NCI-H2227 treated with DMSO at 0.1 percent for 48 hours (cell line): ENCODE measurements at places on chromosomes 3 and 15.

DNA sequence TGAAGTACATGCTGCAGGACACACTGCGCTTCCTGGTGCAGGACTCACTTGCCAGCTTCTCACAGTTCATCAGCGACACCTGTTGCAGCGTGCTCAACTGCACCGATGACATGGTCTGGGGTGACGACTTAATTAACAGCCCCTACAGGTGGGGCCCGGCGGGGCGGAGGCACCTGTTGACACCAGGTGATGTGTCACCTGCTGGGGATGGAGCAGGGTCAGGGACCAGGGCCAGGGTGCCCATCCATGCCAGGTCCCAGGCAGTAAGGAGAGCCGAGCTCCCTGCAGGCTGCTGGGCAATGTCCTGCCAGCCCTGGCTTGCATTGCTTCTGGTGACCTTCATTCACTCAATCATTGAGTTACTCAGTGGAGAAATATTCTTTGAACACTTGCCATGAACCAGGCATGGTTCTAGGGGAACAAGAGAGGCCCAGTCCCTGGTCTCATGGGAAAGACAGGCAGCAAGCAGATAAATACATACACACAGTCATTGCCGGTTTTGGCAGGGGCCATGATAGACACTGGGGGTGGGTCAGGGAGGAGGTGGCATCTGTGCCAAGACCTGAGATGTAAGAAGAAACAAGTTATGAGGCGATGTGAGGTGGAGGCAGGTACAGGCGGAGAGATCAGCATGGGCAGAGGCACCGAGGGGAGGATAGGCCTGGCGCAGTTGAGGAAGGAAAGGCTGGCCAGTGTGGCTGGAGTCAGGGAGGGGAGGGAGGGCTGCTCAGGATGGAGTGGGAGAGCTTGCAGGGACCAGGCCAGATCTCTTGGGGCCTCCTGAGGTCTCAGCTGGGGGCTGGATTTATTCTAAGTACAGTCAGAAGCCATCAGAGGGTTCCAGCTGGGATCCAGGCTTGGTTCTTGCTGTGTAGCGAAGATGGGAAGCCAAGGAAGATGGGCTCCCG lies 30.8 kb downstream of the DNAH1 start:
- DNase-seq: no peak

DNA sequence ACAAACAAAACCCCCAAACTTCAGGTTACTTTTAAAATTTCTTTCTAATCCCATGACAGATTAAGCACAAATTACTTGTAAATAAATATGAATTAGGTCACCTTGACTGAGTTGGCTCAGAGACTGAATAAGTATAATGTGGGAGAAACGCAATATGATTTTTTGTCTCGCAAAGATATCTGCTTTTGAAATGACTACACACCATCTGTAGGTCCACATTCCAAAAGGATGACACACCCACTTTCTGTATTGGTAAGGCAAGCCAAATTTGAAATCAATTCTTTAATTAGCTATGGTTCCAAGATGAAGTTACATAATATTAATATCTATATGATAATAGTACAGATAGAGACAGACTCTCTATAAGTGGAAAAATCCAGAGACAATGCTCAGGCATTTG lies 66.9 kb upstream of the CSPG5 start:
- no peak for DNase-seq

GRCh38 chr3:106530367-106530766 lies 661.6 kb upstream of the CBLB start:
- DNase-seq: no peak

- DNase-seq: peak; percentile 39
Observed at GRCh38 chr3:160225176-160226025, at the start of gene C3orf80. Gene C3orf80 (plus strand): TSS chr3:160225422. CDS start chr3:160225636, 214 bp downstream.

- peak; percentile 83 for DNase-seq
Observed at GRCh38 chr3:180594631-180595558, 7.1 kb upstream of the TTC14 start.

DNA sequence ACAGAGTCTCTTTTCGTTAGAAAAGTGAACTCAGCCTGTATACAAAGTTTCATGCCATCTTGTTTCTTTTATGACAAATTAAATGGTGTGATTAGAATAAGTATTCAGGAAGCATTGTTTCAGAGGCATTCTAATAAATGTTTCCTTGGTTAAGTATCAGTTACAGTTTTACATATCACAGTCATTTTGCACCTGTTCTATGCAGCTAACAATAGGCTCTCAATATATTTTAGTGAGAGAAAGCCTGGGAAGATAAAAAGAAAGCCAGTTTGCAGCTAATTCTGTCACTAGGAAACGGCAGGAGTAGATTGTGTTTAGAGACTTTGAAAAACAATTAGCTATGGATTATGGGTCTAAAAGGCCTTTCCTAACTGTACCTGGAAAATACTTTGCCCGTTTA lies 252.8 kb downstream of the ZIC1 start:
- DNase-seq: no peak

DNA sequence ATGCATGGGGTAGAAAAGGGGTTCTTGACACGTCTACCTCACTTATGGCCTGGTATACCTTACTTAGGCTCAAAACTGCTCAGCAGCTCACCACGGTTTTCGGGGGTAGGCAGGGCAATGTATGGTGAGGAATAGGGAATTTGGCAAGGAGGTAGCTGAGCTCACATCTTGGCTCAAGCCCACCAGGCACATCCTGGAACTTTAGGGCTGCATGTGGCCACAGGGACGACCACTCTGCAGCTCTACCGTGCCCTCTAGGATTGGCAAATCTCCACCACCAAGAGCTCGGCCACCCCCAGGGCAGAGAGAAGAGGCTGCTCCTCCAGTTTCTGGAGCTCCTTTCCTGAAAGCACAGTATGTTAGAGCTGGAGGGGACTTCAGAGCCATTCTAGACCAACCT lies 69.7 kb downstream of the MRPL46 start:
- no peak for DNase-seq
